ENCODE measurements at places on chromosomes 5 and 9.

DNA sequence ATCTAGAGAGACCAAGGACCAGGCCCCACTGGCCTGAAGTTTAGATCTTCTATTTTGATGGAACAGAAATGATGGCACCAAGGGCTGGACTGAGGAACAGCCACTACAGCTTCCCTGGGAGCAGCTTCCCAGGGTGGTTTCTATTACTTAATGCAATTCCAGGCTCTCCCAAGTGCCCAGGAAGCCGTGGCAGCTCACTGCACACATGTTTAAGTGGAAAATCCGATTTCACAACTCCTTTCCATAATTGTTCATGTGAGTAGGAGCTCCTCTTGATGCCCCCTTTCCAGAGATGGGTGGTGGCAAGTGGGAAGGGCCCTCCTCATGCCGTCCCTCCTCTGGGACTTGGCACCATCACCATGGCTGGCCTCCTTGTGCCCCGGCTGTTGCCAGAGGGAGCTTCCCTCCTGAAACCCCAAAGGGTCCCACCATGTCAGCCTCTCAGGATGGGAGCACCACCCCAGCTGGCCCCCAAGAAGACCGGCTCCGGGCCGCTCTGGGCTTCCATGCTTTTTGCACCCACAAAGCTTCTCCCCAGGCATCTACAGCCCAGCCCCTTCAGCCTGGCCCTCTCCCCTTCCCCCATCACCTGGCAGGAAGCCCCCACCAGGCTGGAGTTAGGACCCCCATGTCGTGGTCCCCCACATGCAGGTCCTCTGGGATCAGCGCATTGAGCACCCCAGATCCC is 9.1 kb upstream of the UBAC1 start:
- no peak for DNase-seq

DNA sequence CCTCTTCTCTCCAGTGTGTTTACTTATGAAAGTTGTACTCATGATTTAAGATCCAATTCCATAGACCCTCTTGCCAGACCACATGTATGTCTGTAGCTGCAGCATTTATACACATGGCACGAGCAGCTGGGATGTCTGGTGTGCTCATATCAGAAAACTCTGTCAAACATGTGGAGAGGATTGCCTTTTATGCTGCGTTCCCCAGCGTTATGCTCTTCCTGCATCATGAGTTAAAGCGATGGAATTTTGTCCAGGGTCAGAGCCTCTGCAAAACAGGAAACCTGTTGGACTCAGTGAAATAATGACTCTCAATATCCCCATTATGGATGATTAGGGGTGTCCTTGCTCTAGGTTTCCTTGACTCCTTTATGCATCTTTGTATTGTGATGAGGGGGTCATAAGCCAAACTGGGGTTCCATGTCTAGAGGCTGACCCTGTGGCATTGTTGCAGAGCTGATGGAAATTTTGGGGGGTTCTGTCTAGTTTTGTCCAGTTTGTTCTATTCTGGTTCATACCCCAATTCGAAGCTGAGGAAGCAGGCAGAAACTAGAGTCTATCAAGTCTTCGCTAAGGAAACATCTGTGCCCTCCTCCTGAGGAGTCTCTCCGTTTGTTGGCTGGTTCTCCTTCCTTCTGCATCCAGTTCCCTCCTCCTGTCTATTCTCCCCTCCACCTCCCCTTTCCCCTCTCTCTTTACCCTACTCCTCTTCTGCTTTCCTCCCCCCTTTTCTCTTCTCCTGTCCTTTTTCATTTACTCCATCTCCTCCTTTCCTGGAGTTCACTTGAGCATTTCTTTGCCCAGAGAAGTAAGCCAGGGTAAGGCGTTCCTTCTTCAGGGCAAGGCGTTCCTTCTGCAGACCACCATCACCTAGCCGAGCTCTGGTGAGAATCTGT is 252.8 kb downstream of the MAST4 start:
- DNase-seq: no peak

GRCh38 chr9:109098960-109099308 is 20.8 kb downstream of the TMEM245 start:
- DNase-seq: no peak

- DNase-seq: no peak
These were observed 84.9 kb downstream of the TRPM3 start for GRCh38 chr9:71036501-71036900.

DNA sequence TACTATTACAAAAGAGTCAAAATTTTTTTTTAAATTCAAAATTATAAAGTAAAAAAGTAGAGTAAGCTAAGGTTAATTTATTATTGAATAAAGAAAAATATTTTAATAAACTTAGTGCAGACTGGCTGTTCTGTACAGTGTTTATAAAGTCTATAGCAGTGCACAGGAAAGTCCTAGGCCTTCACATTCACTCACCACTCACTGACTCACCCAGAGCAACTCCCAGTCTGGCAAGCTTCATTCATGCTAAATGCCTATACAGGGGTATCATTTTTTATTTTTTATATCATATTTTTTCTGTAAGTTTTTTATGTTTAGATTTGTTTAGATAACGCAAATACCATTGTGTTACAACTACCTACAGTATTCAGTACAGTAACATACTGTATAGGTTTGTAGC is 700.7 kb upstream of the GRAMD2B start:
- DNase-seq: no peak

- DNase-seq: no peak
These were observed 396.2 kb upstream of the IRX4 start for GRCh38 chr5:2278825-2279456.

DNA sequence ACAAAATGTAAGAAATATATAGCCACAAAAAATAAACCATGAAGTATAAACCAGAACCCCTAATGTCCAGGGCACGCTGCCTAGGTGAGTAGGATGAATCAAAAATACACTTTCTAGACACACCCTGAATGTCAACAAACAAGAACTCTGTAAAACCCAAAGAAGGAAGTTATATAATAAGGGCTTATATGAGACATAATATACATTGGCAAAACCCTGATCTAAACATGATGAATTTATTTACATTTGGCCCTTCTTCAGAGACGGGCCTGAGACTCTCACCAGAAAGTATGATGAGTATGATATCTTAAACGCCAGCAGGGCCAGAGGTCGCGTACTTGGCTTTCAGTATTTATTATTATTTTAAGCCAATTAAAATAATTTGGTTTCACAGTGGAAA is 125.1 kb upstream of the FST start:
- DNase-seq: no peak

Measured in activated CD8-positive, alpha-beta memory T cell treated with anti-CD3 and anti-CD28 coated beads for 1 hour (primary cell).